ENCODE measurements at places on chromosomes 1 and 21.

- DNase-seq, result peak; percentile 55
Measured at GRCh38 chr1:85240174-85240601, 19.3 kb downstream of the C1orf52 start.

- DNase-seq, result no peak
Measured at GRCh38 chr1:65538086-65538485, 117.6 kb downstream of the LEPR start.

DNA sequence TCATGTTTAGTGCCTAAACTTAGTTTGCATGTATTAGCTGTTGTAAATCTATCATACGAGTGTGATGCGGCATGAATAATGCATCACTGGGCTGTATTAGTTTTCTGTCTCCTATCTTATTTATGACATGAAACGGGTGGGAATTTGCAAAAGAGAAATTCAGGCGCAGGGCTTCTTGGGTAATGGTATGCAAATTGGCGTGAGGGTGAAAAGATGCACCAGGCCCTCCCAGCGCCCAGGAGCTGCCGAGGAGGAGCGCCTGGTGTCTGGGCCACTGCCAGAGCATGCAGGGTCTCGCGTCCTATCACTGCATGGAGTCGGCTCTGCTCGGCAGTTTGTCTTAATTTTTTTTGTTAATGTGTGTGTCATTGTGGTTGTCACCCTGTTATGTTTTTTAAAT, 82.9 kb upstream of the ACTL8 start:
- DNase-seq, result no peak

- no peak for DNase-seq
Measured at GRCh38 chr1:116415200-116415698, 42.2 kb downstream of the ATP1A1 start.

GRCh38 chr21:26194811-26195251, 24.3 kb upstream of the APP start:
- DNase-seq, result no peak

DNA sequence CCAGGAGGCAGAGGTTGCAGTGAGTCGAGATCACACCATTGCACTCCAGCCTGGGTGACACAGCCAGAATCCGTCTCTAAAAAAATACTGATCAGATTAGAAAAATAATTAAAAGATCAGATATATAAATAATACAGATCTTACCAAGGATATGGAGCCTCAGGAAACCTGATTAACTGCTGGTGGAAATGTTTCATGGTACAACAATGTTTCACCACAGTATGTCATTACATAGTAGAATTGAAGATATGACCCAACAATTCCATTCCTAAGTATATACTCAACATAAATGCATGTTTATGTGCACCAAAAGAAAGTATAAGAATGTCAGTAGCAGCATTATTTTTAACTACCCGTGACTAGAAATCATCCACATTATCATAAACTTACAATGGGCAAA, 41.7 kb downstream of the CD53 start:
- no peak for DNase-seq
